ENCODE measurements at places on chromosomes 7 and 10.
A peak's percentile ranks its signal among the peaks of the same experiment; 100 is the strongest.

- no peak for DNase-seq
These were observed 233.6 kb upstream of the CCDC6 start for GRCh38 chr10:60139798-60140566.

- DNase-seq = no peak
These were observed 31.6 kb upstream of the AGMO start for GRCh38 chr7:15593382-15593781.

DNA sequence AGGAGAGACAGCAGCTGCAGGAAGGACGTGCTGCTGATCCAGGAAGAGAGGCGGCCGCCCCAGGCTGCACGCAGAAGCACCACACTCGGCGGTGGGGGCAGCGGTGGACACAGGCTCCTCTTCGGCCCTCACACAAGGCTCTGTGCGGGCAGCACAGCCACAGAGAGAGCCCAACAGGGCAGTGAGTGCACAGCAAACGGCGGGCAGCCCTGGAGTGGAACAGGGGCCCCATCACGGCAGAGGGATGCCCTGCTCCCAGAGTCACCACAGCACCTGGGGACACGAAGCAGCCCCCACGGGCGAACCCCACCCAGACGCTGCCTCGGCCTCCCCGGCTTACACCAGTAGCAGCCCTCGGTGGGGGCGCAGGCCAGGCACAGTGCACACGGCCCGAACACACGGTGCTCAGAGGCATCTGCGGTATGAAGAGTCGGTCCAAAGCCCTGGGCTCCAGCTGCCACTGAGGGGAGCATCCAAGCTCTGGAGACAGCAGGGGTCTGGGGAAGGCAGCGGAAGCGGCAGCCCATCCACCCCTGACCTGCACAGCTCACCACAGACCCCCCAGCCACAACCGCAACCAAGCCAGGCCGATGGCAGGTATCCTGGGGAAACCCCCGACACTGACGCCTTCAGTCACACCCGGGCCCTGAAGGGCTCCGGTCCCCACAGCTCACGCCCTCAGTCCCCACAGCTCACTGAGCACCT is 16.8 kb downstream of the NUDT1 start:
- no peak for DNase-seq

GRCh38 chr7:118195837-118196474 is 12.0 kb downstream of the LSM8 start:
- peak; percentile 86 for DNase-seq

DNA sequence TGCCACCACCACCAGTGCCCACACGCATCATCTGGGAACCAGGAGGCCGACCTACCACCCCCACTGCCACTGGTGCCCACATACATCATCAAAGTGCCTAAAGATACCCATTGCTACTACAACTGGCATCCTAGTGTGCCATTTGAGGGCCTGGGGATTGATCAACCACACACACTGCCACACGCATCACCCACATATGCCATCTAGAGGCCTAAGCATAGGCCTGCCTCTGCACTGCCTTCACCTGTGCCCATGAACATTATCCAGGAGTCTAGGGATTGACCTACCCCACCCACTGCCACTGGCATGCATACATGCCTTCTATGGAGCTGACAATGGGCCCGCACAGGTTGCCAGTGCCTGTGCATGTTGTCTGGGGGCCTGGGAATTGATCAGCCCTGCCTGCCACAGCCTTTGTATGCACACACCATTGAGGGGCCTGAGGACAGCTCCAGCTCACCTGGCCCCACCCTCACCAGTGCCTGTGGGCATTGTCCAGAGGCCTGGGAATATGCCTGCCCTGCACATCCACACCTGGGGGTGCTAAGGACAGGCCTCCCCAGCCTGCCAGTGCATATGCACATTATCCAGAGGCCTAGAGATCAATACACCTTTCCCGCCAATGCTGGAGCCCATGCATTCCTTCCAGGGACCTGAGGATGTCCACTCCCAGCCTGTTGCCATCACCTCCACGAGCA is 64.3 kb upstream of the TRIL start:
- no peak for DNase-seq

GRCh38 chr7:129615018-129615417 is 3.5 kb downstream of the NRF1 start:
- no peak for DNase-seq

GRCh38 chr10:110610308-110610774 is 33.8 kb upstream of the RBM20 start:
- peak; percentile 73 for DNase-seq

GRCh38 chr10:52115823-52116222 is 198.3 kb upstream of the DKK1 start:
- no peak for DNase-seq

GRCh38 chr10:71771821-71772617 is 1.3 kb downstream of the VSIR start:
- DNase-seq = no peak

GRCh38 chr10:119371704-119372663 is 164.6 kb downstream of the GRK5 start:
- DNase-seq = no peak

DNA sequence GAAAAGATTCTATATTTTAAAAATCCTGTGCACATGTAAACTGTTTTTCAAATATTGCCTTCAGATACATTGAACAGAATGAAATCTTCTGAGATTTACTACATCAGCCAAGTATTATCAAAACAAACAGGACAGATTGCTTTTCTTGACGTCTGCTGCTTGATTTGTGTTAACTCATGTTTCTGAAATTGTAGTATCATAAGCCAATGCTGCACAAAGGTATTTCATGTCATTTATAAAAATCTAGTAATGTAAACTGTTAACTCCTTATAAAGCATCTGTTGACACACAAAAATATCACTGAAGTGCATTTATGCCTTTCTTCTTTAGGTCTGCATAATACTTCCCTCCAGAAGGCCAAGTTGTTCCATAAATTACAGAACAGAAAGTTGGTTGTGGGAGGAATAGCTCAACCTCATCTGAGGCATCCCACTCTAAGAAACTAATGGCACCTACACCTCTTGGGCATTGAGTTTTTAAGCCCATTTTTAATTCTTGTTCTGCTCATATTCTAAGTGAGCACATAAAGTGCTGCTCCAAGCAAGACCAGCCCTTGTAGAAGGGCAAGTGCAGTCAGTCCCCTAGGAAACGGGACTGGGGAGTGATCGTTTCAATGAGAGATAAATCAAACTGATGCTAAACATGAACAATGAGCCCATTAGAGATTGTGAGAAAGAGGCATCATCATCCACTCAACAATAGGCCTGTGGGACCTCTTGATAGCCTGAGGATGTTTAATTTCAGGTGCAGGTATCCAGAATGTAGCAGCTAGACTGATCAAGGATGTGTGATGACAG is 28.5 kb downstream of the CAV1 start:
- no peak for DNase-seq

DNA sequence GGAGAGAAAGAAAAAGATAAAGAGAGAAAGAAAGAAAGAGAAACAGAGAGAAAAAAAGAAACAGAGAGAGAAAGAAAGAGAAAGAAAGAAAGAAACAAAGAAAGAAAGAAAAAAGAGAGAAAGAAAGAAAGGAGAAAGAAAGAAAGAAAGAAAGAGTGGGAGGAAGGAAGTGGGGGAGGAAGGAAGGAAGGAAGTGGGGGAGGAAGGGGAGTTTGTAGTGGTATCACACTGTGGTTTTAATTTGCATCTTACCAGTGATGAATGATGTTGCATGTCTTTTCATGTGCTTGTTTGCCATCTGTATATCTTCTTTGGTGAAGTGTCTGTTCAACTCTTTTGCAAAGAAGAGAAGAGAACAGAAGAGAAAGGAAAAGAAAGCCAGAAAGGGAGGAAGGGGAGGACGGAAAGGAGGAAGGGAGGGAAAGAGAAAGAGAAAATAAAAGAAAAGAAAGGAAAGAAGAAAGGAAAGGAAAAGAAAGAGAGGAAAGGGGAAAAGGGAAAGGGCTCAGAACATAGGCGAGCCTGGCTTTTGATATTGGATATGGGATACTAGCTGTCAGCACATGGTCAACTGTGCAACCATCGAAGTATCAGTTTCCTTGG is 79.2 kb upstream of the FRMD4A start:
- DNase-seq = peak; percentile 7

- DNase-seq = no peak
These were observed 370.3 kb upstream of the LRRN3 start for GRCh38 chr7:110720626-110721025.

GRCh38 chr10:92103376-92104090 is 180.0 kb downstream of the BTAF1 start:
- no peak for DNase-seq

GRCh38 chr10:35334297-35334696 is 2.0 kb upstream of the CCNY start:
- DNase-seq = no peak

GRCh38 chr10:44282626-44283300 is 102.1 kb downstream of the CXCL12 start:
- no peak for DNase-seq

GRCh38 chr10:130986846-130987245 is 324.7 kb downstream of the TCERG1L start:
- DNase-seq = no peak

GRCh38 chr10:75394221-75394620 is 7.3 kb downstream of the ZNF503 start:
- DNase-seq = peak; percentile 17

DNA sequence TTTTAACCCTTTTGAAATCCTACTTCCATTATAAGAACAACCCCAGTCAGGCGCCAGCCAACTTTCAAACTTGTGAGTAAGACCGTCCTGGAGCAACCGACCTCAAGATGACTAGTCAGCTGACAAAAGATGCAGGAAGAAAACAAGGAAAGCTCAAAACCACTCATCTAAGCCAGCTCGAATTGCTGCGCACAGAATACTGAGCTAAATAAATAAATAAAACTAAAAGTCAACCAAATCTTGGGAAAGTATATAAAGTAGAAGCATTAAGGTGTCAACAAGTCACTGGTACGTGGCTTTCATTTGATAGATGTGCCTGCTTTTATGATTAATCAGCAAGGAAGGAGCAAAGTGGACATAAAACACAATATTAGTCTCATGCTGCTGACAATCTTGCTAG is 1269.8 kb downstream of the XPNPEP1 start:
- DNase-seq = no peak

- peak; percentile 22 for DNase-seq
These were observed 84.9 kb downstream of the TCERG1L start for GRCh38 chr10:131226446-131227162.

DNA sequence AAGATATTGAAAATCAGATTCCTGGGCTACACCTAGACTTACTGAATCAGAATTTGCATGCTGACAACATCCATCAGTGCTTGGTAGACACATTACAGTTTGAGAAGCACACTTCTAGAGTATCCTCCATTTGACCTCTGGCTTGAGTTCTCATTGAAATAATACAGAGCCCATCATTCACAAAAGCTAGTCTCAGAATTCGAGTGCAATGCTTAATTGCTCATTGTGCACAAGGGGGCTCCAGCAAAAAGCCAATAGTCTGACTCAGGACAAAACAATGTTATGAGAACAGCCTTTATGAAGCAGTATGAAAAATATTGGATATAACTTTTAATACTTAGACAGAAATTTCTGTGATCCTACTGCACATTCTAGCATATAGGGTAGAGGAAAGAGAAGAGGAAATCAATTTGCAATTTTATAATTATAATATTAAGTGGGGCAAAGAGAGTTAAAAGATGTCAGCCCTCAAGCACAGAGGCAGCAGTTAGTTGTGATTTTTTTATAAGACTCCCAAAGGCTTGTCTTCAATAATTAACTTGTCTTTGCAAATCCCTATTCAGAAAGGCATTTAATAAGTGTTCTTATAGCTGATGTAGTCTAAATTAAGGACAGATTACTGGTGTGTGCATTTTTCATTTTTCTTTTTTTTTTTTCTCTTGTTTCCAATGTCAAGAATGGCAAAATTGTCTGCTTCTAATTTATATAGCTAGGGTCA is 105.8 kb upstream of the ANK3 start:
- DNase-seq = no peak

DNA sequence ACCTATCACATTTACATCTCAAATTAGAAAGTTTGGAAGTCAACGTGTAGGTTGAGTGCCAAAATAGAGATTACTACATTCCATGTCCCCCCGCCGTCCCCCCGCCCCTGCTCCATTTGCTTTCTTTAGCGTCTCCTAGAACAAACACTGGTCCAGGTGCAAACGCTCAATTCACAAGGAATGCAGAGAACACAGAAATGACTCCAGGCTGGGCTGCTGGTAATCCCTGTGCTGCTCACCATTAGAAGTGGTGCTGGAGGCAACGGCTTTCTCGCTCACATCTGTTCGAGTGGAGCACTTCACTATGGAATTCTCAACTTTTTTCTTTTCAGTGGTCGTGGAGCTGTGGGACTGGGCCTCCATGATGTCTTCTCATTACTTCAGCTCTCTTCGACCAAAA is 14.1 kb downstream of the GLI3 start:
- no peak for DNase-seq

- no peak for DNase-seq
These were observed 78.1 kb downstream of the PRKCQ start for GRCh38 chr10:6501931-6502330.

GRCh38 chr10:69789164-69789576 is 12.5 kb upstream of the COL13A1 start:
- no peak for DNase-seq

DNA sequence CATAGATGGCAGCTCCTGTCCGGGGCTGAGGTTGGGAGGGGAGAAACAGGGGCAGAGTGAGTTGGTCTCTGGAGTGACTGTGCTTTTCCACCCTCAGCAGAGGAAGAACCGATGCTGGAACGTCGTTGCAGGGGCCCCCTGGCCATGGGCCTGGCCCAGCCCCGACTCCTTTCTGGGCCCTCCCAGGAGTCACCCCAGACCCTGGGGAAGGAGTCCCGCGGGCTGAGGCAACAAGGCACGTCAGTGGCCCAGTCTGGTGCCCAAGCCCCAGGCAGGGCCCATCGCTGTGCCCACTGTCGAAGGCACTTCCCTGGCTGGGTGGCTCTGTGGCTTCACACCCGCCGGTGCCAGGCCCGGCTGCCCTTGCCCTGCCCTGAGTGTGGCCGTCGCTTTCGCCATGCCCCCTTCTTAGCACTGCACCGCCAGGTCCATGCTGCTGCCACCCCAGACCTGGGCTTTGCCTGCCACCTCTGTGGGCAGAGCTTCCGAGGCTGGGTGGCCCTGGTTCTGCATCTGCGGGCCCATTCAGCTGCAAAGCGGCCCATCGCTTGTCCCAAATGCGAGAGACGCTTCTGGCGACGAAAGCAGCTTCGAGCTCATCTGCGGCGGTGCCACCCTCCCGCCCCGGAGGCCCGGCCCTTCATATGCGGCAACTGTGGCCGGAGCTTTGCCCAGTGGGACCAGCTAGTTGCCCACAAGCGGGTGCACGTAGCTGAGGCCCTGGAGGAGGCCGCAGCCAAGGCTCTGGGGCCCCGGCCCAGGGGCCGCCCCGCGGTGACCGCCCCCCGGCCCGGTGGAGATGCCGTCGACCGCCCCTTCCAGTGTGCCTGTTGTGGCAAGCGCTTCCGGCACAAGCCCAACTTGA is 2.7 kb downstream of the REPIN1 start:
- no peak for DNase-seq

DNA sequence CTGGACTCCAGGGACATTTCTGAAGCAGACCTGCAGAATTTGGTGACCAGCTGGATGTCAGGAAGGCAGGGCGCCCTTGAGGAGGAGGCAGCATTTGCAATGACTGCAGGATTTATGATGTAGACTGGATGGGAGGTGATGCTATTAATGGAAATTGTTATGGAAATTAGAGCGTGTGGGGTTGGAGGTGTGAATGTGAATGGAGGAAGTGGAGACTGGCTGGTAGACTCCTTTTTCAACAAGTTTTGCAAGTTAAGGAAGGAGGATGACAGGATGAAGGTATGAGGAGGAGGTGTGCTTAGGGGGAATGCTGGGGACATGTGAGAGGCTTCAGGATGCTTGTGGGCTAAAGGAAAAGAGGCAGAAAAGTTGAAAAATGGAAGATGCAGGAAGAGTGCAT is 137.0 kb downstream of the TMEM178B start:
- DNase-seq = no peak

GRCh38 chr10:72386916-72387586 is 32.3 kb upstream of the DNAJB12 start:
- DNase-seq = no peak

Measured in NCI-H82 (cell line).